ENCODE measurements at places on chromosomes 16 and 17. TPM values are rescaled to one million over a fixed set of nuclear protein-coding genes. Genes with fewer than 3 reads are reported as not detected.

LHX1 gene
- total RNA-seq = 1.2 TPM

SYT17 gene
- total RNA-seq = 6.3 TPM

OTOP3 gene
- not detected for total RNA-seq

ABCA9 gene
- not detected for total RNA-seq

NPIPA8 gene
- 0.48 TPM for total RNA-seq

SOCS7 gene
- total RNA-seq = 26.5 TPM

LRRC37A gene
- 0.48 TPM for total RNA-seq

TACO1 gene
- 17.1 TPM for total RNA-seq

SLC5A11 gene
- not detected for total RNA-seq

Data from tracheal epithelial cell (primary cell).